ENCODE measurements at places on chromosomes 2 and 18.

DNA sequence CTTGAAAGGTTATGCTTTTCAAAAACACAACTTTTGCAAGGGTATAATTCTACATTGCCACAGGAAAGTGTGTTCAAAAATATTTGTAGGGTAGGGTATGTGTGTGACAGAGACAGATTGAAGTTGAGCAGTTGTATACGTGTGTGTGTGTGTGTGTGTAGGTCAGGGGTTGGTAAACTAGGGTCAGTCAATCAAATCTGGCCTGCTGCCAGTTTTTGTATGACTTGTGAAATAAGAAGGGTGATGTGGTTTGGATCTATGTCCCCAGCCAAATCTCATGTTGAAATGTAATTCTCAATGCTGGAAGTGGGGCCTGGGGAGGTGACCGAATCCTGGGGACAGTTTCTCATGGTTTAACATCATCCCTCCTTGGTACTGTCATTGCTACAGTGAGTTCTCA, 148.2 kb downstream of the CERS6 start:
- DNase-seq, result peak; percentile 39

GRCh38 chr2:53519918-53520841, 247.4 kb upstream of the CHAC2 start:
- no peak for DNase-seq

DNA sequence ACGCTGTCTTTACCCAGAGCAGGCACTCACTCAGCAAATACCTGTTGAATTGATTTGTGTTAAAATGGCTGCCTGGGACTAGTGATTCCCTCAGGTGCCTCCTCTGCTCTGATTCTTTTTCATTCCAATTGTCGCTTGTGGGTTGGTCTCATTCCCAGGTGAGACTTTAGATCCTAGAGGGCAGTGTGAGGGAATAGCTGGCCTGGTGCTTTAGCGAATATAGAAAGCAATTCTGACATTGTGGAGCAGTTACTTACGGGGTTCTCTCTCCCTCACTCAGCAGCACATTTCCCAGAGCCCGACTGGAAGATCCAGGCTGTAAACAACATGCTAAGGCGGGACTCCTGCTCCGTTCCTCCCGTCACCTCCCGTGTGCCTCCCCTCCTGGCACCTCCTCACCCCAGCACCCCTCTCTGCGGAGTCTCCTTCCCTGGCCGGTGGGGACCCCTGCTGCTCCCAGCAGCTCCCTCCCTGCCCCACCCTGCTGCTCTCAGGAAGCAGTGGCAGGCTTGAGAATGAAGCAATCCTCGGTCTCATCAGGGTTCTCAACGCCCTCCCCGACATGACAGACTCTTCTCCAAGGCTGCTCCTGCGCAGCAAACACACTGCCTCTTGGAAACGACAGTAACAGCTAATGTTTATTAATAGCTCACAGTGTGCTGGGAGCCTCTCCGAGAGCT, 26.9 kb downstream of the CELF4 start:
- no peak for DNase-seq

- no peak for DNase-seq
Observed at GRCh38 chr2:226524381-226524843, 275.2 kb downstream of the IRS1 start.

DNA sequence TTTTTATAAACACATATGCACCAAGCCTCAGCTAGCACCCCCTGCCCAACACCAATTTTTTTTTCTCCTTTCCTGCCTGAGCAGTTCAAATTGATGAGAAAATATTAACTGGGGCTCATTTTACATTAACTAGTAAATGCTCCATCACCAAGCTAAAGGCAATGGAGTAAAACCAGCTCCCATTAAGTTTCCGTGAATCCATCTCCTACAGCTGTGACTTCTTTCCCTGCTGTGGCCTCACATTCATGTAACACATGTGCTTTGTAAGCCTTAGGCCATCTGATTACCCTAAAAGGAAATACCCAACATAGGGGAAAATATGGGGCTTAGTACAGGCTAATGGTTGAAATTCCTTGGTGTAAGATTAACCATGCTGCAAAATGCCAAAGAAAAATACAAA, 60.8 kb downstream of the DNER start:
- DNase-seq, result no peak

- DNase-seq, result no peak
Observed at GRCh38 chr18:58997811-58998337, 133.2 kb downstream of the ZNF532 start.

- no peak for DNase-seq
Observed at GRCh38 chr2:218282173-218282991, 9.9 kb downstream of the TMBIM1 start.

GRCh38 chr2:181887045-181887444, 4.5 kb upstream of the ITPRID2 start:
- DNase-seq, result no peak

DNA sequence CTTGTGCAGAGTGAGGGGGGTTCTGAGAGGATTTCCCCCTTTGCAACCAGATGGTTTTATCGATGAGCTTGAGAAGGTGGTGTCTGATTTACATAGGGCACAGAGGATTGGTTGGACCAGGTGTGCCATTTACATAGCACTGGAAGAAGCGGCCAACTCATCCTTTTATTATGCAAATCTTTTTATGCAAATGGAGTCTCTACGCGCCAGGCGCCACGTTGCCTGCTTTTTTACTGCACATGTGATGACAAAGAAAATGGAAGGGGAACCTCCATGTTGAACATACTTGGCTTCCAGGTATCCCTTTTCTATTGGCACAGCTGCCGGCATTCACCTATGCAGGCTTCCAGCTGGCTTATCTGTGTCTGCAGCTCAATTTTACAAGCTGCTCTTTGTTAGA, 18.4 kb upstream of the TXNL4A start:
- no peak for DNase-seq

DNA sequence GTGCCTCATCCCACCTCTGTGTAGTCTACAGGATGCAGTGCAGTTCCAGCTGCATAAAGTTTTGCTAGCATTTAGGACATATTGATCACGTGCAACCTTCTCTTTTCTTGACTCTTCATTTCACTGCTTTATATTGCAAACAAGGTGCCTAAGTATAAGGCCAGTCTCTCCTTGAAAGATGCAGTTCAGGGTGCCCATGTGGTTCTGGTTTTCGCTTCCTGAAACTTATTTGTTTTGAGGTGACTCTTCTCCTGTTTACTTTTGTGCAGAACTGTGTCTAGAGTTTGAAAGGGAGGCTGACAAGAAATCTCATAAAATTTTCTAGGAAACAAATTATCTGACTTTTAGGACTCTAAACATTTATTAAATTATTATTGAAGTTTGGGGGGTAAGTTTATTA, 189.9 kb downstream of the UBE2E3 start:
- DNase-seq, result no peak

GRCh38 chr2:159497256-159497655, 119.1 kb downstream of the BAZ2B start:
- DNase-seq, result peak; percentile 81

DNA sequence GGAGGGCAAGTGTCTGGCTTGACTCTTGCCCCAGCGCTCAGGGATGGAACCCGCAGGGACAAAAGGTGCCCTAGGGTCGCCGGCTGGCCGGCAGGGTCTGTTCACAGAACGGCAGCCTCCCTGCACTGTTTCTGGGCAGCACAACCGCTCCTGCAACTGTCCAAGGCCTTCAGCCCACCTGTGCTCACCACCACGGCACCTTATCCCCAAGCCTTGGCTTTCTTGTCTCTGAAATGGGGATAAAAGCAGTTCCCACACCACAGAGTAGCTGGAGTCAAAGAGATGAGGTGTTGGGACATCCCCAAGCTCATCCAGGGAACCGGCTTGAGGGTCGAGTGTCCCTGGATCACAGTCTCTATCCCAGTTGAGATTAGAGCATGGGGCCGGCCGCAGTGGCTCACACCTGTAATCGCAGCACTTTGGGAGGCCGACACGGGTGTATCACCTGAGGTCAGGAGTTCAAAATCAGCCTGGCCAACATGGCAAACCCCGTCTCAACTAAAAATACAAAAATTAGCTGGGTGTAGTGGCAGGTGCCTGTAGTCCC, 4.7 kb downstream of the SNORC start:
- DNase-seq, result no peak

- no peak for DNase-seq
Observed at GRCh38 chr2:174726212-174726611, 38.1 kb downstream of the CHRNA1 start.

DNA sequence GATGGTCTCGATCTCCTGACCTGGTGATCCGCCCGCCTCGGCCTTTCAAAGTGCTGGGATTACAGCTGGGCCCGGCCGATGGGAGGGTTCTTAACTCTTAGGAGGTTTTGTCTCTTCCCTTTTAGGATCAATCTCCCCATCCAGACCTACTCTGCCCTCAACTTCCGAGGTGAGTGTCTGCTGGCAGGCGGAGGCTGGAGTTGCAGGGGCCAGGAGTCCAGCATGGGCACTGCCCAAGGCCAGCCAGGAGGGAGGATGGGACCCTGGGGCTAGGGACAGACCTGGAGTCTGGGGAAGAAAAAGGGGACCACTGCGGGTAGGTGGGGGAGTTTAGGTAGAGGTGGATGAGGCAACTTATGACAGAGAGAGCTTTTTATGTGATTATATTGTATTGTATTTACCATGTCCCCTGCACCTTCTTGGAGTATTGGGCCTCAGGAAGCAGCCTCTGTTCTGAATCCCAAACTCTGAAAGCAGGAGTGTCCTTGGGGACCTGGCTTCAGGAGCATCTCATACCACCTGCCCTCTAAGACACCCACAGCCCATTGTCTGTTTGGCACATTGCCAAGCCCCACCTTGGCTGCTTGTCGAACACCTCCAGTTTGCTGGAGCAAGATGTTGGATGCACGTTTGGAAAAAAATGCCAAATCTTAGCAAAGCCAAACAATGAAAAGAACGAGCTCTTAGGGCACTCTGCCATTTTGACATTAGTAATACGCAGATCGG, 5.6 kb downstream of the DES start:
- DNase-seq, result no peak

DNA sequence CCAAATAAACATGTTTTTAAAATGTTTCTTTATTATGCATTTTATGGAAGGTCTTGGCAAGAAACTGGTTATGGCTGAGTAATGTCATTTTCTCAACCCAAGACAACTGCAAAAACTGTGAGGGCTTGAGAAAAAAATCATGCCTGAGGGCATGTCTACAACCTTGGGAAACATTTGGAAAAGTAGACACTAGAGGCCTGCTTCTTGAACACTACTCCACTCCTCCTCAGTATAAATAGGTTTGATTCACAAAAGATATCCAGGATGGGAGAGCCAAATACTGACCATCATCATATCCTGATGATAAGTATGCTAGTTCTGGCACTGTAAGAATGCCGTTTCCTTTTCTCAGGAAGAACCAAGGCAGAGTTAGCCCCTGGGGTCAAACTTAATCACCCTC, 71.1 kb downstream of the OSR1 start:
- DNase-seq, result no peak

- DNase-seq, result no peak
Observed at GRCh38 chr2:65386989-65387388, 45.4 kb downstream of the SPRED2 start.

DNA sequence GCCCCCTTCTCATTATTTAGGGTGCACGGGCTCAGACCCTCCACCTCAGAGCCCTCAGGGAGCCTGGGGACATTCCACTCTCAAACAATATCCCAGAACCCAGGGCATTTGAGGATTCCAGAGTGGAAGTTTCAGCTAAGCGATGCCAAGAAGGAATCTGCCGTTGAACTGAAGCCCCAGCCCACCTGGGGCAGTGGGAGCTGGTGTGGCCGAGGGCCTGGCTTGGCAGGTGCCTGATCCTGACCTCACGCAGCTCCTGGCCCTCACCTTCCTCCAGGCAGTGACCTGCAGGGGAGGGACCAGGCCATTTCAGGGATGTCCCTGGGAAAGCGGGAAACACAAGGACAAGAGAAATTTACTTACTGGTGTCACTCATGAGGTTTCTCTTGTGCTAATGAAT, 58.2 kb downstream of the ACKR3 start:
- DNase-seq, result no peak

GRCh38 chr2:71283131-71283530, 48.5 kb upstream of the ZNF638 start:
- no peak for DNase-seq

GRCh38 chr2:173016451-173016850, 59.2 kb upstream of the MAP3K20 start:
- no peak for DNase-seq

DNA sequence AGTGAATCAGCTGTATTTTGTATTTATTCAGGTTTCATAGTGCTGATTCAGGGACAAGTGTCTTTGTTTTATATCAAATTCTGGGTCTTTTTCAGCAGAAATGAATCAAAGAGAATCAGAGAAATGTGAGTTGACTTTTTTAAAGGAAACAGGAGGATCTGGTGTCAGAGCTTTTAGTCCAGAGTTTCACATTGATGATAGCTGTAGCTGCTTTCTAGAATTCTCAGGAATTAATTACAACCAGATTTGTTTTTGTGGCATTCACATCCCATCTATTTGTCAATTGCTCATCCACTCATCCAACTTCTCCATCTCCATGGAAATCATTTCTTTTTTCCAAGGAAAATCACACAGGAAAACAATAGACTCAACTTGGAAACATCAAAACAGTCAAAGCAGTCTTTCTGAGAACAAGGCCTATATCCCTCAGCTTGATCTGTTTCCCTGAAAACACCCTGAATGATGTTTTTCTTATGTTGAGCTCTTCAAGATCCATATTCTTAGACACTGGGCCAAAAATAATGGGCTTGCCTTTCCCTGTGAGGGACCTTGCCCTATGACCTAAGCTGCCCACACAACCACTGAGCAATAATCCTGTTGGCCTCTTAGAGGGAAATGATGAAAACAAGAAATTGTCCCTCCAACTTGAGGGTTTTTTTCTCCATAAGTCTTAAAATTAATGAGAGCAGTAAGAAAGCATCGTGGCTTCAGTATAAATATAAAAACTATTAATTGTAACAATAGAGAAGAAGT, 249.5 kb upstream of the FN1 start:
- no peak for DNase-seq

DNA sequence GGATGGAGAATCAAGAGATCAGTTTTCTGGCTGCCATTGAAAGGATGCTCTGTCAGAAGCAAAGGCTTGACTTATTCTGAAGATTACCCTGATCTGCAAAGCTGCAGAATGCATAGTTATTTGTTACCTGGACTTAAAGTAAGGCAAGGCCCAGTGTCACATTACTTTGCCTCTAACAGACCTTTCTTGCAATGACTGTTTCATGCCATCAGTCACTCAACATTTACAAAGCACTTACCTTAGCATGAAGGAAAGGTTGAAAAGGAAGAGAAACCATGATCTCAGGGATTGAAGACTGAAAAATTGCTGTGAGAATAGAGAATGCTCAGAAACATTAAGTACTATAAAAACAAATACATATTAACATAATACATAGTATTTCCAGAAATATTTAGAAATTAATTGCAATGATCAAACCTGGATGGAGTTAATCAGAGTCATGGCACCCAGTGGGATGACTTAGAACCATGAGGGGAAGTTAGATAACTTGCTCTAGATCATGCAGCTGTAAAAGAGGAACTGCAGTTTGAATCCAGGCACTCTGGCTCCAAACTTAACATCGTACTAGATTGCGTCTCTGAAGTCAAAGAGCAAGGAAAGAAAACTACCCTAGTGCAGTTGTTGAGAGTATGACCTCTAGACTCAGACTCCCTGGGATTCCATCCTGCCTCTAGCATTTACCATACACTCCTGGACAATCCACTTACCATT, 26.5 kb upstream of the FAM117B start:
- DNase-seq, result peak; percentile 53

- DNase-seq, result no peak
Observed at GRCh38 chr2:36886664-36887063, 79.7 kb downstream of the STRN start.

- DNase-seq, result no peak
Observed at GRCh38 chr2:215366440-215367032, 54.7 kb downstream of the ATIC start.

Measured in hematopoietic multipotent progenitor cell treated with erythropoietin and hydrocortisone succinate and interleukin-3 and kit ligand, for 6 days (in vitro differentiated cells).